SK-N-SH (cell line): ENCODE measurements at places on chromosomes 12 and 14.

GRCh38 chr12:46944088-46944487 is 118.3 kb upstream of the SLC38A4 start:
- DNase-seq = no peak

DNA sequence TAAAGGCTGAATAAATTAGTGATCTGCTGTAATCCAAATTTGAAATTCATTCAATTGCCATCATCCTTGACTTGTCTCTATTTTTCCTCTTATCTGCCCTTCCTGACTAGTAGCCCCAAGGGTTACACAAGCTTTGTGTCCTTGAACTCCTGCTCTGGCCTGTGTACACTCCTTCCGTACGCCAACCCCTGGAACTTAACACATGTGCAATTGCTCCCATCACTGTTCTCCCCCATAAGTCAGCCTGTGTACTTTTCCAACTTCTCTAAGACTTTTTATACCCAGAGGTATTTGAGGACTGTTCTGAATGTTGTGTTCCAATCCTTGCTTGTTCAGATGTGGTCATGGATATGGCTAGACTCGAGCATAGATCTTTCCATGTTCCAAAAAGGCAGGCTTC is 171.1 kb upstream of the G2E3 start:
- no peak for DNase-seq

DNA sequence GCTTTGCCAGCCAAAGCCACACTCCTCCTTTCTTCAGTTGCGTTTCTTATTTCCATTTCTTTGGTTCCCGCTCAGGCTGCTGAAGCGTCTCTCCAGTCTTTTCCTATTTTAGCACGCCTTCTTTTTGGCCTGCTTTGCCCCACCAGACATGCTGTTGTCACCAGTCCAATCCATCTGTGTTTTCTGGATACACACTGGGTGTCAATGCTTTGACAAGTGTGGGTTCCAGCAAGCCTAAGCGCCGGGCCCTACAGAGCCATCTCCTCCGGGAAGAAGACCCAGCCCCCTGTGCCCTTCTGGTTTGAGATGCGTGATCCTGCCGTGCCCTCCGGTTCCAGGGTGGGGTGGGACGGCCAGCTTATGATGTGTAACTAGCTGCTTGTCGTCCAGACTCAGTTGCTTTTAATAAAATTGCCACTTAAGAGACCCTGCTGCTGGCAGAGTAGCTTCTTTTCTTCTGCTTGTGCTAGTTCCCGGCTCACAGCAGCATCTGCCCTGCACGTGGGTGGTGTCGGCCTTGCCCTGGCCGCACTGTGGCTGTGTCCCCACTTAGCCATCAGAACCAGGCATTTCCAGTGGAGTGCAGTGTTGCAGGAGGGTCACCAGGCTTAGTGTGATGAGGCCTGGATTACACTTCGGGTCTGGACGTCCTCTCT is 29.7 kb downstream of the EML1 start:
- DNase-seq = no peak

GRCh38 chr12:24705741-24706358 is 243.1 kb downstream of the BCAT1 start:
- DNase-seq = no peak

- DNase-seq = no peak
Measured at GRCh38 chr12:33786532-33786931, 235.8 kb upstream of the ALG10 start.

- DNase-seq = no peak
Measured at GRCh38 chr14:30813216-30813615, 61.1 kb upstream of the COCH start.

GRCh38 chr12:120316798-120317223 is 10.8 kb downstream of the PLA2G1B start:
- no peak for DNase-seq
